ENCODE measurements at places on chromosomes 7 and 10.

DNA sequence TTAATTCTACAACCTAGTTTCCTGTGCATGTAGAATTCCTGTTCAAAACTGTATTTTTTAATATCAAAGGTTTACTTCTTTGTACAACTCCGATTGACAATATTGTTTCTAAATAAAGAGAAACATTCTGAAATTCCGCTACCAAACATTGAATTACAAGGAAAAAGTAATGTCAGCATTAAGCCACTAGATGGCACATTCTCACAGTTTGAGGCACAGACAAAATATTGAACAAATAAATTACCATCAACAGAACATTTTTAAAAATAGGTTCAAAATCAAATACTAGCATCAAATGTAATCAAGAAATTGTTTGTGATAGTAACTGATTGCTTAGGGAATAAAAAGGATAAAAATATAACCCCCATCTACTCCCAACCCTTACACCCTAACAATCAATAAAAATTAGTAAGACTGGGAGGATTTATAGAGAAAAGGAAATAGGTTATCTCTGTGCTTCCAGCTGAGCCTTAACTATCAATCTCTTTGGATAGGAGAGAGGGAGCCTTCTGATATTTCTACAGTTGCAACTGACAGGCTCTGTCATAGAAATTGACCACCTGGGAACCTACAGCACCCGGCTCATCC is 86.6 kb upstream of the C7orf33 start:
- peak; percentile 29 for DNase-seq

GRCh38 chr10:4546500-4546899 is 279.5 kb upstream of the AKR1E2 start:
- DNase-seq: peak; percentile 26

DNA sequence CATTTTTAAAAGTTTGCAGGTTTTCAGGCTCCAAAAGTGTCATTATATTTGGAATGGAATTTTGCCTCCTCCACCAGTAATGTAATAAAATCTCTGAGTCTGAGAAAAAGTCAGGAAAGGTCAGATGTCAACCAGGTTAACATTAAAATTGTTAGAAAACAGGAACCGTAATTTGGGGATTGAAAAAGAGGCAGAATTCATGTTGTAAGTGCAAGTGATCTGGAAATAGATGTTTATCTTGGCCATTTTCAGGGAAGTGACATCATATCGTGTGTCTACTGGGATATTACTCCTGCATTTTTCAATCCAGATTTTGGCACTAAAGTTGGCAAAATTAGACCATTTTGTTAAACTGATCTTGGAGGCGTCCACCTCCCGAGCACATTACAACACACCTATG is 428.5 kb upstream of the MGMT start:
- no peak for DNase-seq

- DNase-seq: no peak
Measured at GRCh38 chr10:132646443-132647097, 109.0 kb downstream of the INPP5A start.

DNA sequence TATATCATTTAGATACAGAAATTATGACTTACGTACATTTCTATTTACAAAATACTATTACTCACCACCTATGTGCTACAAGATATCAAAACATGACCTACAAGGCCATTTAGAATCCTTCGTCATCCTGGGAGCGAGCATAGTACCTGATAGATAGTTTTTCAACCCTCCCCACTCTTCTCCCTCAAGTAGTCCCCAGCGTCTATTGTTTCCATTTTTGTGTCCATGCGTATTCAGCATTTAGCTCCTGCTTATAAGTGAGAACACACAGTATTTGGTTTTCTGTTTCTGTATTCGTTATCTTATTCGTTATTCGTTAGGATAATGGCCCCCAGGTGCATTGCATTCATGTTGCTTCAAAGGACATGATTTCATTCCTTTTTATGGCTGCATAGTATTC is 28.1 kb downstream of the PNLIPRP2 start:
- DNase-seq: no peak

DNA sequence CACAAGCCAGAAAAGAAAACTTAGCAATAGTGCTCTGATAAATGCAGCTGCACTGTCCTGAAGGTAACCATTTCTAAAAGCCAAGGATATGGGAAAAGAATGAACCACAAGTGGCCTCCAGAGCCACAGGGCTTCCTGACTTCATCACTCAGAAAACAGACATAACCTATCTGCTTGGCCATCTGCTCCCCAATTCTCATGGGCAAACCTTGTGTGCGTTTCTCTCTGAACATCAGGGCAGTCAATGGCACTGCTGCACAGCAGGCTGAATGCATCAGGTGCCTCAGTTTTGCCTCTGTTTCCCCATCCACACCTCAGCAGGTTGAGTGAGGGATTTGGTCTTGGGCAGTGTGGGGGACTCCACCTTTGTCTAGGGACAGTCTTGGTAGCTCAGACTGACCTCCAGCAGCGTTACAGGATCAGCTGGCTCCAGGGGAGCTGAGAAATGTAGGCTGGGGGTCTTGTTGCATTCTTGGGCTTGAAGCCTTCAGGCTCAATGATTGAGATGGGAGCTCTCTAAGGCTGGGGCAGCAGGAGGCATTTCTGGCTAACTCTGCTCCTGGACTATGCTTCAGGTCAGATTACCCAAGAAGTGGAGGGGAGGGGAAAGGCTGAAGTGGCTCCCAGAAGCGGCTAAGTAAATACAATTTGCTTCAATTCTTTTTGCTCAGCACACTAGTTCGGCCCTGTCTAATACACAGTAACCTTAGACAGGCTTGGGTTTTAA is 23.6 kb upstream of the PDLIM1 start:
- DNase-seq: no peak

All from activated CD8-positive, alpha-beta T cell treated with anti-CD3 and anti-CD28 coated beads, Interleukin-2, amount 10 ng/mL, durations not matched to agents 7 days and 5 days (primary cell).